HL-60 (cell line): ENCODE measurements at places on chromosomes 11 and 22.

GRCh38 chr11:66309475-66309874 lies 7.4 kb downstream of the CD248 start:
- DNase-seq = no peak

DNA sequence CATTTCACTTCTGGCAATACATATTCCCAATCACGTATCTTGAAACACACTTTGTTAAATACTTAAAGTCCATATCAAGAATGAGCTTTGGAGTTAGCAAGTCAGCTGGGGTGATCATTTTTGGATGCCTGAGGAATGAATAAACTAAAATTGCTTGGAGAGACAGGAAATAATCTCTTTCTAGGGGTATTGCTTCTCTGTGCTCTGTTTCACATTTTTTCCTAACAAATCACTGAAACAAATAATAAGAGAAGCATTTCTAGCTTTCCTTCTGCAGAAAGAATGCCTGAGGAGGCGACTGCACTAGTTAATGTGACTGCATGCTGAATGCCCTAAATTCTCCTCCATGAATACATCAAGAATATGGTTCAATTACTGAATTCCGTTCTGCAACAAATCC lies 541.4 kb upstream of the CCDC90B start:
- no peak for DNase-seq

DNA sequence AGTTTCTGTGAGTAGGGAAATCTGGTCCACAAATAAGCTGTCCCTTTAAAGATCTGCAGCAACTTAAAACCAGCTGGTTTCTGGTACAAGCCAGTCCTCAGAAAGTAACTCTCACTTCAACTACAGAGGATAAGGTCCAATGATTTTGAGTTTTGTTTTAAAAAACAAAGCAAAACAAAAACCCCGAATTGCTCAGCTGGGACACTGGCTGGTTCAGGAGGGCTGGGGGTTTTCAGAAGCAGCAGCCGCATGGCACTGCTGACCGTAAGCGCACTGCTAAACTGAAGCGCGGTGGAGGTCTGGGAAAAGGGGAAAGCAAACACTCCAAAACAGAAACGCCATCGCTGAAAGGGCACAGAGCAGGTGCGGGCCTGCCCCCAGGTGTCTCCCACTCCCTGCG lies 59.7 kb downstream of the MICAL3 start:
- no peak for DNase-seq

DNA sequence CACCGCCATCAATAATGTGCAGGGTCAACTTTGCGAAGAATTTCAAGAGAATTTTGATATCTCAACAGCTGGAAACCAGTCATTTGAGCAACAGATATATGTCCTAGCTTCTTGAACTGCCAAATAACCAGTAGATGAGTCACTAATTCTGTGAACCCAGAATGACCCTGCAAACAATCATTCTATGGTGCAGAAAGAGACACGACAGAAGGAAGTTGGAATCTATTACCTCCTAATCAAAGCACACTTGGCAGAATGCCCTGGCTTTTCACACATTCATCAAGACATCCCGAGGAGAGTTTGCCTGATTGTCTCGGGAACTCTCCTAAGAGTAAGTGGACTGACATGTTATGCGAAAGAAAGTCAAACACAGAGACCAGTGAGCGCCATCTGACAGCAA lies 621.1 kb downstream of the OPCML start:
- DNase-seq = no peak

DNA sequence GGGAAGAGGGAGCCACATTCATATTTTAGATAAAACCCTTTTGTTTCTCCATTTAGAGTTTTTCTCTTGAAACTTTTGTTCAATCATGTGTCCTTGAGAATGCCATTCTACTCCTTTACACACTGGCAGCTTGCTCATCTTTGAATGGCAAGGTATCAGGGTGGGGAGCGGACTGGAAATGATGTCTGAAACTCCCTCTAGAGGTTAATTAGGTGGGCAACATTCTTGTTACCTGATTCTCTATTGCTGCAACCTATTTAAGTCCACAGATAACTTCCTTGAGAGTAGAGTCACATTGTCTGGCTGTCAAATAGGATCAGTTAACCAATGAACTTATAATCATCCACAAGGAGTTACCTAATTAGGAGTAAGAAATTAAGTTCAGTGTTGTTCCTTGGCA lies 533.6 kb upstream of the API5 start:
- no peak for DNase-seq

DNA sequence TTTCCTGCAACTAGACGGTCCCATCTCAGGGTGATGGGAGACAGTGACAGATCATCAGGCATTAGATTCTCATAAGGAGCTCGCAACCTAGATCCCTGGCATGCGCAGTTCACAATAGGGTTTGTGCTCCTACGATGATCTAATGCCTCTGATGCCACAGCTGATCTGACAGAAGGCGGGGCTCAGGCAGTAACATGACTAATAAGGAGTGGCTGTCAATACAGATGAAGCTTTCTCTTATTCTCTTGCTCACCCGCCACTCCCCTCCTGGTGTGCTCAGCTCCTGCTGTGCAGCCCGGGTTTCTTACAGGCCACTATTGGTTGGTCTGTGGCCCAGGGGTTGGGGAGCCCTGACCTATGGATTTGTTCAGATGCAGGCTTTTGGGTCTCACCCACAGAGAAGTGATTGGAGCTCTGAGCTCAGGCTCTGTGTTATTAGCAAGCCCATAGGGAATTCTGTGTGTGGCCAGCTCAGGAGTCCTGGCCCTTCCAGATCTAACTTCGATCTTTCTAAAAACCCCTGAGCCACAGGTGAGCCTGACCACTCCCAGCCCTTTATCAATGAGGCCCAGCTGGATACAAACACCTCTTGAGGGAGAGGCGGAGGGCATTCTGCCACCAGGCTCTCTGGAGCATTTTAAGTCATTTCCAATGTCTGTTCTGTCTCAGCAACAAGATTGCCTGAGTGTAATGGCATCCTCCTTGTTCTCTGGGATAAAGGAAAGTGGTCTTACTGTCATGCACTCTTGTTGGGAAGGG lies 351.8 kb downstream of the BUD13 start:
- DNase-seq = no peak

GRCh38 chr11:87616511-87616910 lies 558.7 kb downstream of the RAB38 start:
- DNase-seq = no peak

- DNase-seq = no peak
Measured at GRCh38 chr22:47929646-47930185, 1167.3 kb downstream of the TBC1D22A start.

- no peak for DNase-seq
Measured at GRCh38 chr11:114322934-114323333, 26.7 kb downstream of the NNMT start.

GRCh38 chr22:36022162-36022561 lies 6.5 kb downstream of the RBFOX2 start:
- DNase-seq = no peak

DNA sequence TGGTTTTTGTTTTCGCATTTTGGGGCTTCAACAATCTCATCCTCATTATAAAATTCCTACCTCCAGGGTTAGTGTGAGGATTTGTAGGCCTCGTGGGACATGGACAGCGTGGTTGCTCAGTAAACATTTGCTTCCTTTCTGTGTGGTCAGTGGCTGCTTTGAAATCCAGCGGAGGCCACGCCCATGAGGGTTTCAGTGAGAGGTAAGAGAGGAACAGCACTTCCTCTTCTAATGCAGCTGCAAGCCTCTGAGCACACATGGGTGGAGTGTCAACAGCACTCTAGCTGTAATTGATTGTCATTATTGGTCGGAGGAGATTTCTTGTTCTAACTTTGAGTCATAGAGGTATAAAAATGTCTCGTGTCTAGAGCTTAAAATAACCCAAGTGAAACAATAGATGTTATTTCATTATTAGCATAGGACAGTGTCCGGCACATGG lies 6.0 kb upstream of the ARHGAP42 start:
- peak; percentile 28 for DNase-seq

GRCh38 chr22:20424568-20424931 lies 13.1 kb downstream of the SCARF2 start:
- DNase-seq = no peak

- DNase-seq = peak; percentile 85
Measured at GRCh38 chr11:910589-911030, at the start of gene CHID1. TSS of gene CHID1 (minus strand) at chr11:910810. CDS start at chr11:904816, 5,994 bp downstream.

DNA sequence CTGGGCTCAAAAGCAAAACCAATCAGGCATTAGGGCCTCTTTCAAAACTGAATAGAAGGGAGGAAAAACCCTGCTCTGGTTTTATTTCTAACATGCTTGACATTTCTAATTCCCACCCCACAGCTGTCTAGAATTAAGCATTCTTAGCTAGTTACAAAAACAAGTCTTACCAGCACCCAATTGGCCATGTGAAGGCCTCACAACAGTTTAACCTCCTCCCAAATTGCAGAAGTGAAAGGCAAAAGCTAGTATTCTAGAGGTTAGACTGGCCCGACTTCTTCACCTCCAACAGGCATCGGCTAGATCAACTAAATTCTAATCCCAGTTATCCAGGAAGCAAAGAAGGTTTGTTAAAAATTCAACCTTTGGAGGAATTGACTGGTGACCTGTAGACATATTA lies 6.5 kb downstream of the SF1 start:
- no peak for DNase-seq

GRCh38 chr11:69874178-69874983 lies 55.2 kb upstream of the FGF3 start:
- DNase-seq = no peak

DNA sequence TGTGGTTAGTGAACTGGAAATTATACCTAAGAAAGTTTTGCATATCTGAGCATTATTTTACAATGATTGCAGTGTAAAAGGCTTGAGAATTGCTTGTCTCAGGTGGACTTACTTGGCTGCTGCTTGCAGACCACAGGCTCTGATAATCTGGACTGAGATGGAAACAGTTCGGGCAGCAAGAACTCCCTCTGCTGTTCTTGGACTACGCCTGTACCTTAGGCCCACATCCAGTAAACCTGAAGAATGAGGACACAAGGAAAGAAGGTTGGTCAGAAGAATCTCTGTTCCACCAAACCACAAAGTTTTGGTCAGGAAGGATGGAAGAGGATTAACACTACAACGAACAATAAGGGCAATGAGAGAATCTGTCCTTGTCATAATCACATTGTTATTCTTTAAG lies 80.1 kb downstream of the C2CD3 start:
- DNase-seq = no peak

GRCh38 chr11:95739108-95739938 lies 50.3 kb downstream of the FAM76B start:
- no peak for DNase-seq

DNA sequence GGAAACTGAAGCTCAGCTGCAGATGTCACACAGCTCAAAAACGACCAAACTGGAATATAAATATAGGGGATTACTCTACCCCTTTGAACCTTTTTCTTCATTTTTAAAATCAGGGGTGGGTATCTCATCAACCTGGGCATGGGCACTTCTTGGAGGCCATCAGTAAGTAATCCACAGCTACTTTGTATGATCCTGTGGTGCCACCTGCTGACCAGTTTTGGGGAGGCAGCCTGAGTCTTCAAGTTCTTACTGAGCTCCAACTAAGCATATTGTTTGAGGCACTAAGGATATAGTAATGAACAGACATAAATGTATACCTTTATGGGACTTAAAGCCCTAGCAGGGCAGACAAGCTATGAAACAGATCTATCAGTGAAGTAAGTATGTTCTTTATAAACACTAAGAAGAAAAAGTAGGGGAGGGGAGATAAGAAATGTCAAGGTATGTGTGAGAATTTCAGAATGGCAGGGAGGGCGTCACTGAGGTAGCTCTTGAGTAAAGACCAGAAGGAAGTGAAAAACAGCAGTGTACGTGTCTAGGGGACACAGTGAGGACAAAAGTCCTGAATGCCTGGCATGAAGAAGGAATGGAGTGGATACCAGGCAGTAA lies 18.4 kb downstream of the TUB start:
- DNase-seq = peak; percentile 64

DNA sequence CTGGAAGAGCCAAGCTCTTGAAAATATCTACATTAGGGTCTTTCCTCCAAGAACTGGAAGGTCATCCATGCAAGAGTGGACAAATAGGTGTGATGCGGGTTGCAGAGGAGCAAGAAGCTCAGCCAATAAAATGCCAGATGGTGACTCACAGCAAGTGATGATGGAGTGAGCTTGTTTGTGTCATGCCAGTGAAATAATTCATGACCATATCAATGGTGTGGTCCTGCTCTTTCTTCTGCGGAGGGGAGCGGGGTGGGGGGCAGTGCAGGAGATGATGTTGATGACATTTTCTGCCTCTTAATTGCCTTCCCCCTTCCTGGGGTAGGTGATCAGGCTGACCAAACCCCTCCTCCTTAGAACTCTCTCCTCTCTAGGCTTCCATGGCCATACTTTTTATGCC lies 118.5 kb upstream of the TIMP3 start:
- no peak for DNase-seq

DNA sequence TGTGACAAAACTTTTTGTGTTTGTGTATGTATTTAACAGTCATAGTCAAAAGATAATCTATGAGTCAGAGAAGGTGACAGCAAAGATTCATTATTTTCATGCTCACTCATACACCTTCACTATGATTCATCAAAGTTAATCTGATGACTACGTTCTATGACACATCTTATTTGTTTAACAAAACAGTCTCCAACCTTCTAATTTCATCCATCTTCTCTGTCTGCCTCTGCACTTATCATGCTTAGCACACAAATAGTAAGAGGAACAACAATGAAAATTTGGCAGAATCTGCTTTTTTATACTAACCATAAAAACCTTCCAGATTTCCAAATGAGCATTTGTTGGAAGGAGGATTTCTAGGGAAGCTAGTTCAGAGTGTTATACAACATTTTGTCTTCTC lies 568.9 kb downstream of the LUZP2 start:
- DNase-seq = no peak

DNA sequence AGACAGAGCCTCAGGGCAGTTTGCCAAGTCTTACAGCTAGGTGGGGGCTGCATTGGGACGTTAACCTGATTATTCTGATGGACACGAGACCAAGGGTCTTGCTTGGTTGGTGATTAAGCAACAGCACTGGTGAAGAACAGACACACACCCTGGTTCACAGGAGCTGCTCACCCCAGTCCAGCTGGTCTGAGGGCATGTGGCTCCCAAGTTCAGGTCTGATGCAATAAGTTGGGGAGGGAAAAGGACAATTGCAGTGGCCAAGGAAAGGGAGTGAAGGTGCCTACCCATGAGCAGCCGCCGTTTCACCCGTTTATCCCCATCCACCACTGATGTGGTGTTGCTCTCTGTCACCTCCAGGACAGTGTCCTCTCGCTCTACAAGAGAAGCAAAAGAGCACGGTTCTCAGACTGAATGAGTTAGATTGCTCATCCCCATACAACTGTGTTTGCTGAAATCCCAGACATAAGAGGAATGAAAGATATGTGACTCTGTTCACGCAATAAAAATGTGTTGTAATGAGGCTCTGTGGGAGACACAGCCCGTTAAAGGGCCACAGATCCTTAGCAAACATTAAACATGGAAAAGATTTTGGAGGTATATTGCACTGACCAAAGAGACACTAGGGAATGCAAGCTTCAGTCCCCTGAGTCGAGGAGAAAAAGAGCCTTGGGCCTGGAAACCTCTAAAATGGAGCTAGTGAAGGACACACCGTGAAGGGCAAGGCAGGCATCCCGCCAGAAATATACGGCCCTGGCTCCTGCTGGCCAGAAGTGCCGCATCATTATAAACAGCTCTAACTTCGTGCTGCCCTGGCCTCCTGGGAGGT lies 25.6 kb downstream of the SCUBE2 start:
- DNase-seq = no peak

- DNase-seq = no peak
Measured at GRCh38 chr22:40116496-40117200, 61.1 kb upstream of the TNRC6B start.

- DNase-seq = no peak
Measured at GRCh38 chr11:86918973-86919372, 36.2 kb downstream of the FZD4 start.

- no peak for DNase-seq
Measured at GRCh38 chr22:24086310-24086709, 75.2 kb downstream of the CABIN1 start.
